ENCODE measurements at places on chromosomes 1 and 21.

DNA sequence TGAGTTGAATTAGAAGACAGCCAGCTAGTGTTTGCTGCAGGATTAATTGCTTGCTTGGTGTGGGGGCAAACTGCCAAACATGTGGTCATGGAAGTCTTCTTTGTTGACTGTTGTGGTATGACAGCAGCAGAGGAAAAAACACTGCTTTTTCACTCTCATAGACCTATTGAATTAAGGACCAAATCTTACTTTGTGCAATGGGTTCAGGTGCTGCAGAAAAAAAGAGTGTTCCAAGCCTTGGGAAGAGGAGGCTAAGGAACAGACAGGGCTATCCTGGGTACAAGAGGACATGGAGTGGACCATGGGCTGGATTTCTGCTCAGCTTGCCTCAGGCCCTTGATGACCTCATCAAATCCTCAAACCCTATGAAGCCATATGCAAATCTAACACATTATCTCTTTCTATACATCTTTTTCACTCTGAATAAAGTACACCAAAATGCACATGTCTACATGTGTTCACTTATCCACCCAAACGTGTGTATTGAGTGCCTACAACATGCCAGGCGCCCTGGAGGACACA, 61.5 kb downstream of the SIPA1L2 start:
- DNase-seq: no peak

DNA sequence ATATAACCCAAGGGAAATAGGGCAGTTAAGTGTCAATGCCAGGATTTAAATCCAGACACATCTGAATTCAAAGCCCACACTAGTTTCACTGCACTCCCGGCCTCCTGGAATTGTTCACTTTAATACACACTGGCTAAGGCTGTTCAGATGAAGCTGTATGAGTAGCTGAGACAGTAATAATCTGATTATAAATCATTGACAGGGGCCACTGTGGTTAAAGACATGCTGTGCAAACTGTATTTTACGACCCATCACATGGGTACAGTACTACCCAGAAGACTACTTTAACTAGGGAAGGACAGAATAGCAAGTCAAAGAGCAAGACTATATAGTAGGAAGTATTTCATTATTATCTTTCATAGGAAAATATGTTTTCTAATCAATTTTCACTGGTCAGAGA, 16.1 kb upstream of the NTNG1 start:
- DNase-seq: no peak

- DNase-seq: peak; percentile 40
Observed at GRCh38 chr1:55812281-55812680, 597.1 kb upstream of the USP24 start.

- no peak for DNase-seq
Observed at GRCh38 chr1:170932236-170932635, 3.1 kb upstream of the MROH9 start.

- no peak for DNase-seq
Observed at GRCh38 chr1:101285922-101286570, 49.2 kb downstream of the S1PR1 start.

DNA sequence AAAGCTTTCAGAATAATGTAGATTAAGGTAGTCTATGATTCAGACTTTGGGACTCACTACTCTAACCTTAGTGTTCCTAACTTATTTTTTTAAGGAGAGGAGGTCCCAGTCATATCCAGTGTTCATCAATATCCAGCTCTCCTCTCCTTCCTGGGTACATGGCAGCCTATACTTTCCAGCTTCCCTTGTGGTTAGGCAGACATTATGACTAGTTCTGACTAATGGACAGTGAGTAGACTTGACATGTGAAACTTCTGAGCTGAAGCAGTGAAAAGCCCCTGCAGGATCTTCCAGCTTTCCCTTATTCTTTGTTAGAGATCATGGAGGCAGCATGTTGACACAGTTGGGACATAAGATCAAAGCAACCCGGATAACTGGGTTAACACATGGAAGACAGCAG, 144.2 kb downstream of the PTPRU start:
- peak; percentile 23 for DNase-seq

- peak; percentile 50 for DNase-seq
Observed at GRCh38 chr1:53393325-53393792, 65.5 kb upstream of the LRP8 start.

DNA sequence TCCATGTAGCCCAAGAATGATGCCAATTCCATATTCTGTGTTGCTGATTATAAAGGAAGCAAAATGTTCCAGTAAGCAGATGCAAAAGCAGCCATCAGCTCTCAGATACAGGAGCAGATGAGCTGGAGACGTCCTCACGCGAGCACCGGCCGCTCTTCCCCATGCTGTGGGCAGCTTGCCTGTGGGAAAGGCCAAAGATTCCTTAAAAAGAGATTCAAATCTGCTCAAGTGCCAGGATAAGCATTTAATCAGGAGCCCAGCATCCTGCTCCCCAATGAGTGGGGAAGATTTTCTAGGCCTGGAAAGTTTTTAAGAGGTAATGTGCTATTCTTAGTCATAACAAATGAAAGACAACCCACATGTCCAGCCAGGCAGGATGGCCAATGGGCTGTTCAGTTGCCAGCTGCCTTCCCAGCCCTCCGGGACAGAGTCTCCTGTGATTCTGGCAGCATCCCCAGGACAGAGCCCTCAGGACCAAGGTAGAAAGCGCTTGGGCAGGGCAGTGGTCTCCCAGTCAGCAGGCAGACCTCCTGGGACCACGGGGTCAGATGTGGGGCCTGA, 108.2 kb upstream of the TMPRSS2 start:
- peak; percentile 64 for DNase-seq

DNA sequence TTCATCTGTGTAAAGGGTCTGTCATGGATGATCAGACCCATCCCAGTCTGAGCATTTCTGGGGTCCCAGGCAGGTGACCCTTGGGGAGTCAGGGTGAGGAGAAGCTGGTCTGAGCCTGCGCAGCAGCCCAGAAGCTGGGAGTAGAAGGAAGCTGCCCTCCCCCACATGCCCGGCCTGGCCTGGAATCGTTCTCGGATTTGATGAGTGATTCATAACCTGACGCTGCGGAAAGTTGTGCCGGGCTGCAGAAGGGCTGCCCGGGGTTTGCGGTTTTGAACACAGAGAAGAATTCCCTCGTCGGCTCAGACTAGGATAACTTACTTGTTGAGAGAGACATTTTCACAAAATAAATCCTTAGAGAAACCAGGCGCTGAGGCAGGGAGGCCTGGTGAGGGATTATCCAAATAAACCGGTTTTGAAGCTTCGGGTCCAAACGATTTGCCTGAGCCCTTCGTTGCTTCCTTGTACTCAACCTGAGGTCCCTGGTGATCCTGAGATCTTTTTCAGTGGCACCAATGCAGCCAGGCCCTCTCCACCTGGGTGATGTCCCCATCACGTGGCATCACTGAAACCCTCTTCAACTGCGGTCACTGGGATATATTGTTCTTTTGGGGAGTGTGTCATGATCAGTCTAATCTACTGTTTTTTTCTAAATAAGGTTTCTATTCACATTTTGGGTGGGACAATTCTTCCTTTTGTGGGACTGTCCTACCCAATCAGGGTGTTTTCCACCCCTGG, 29.2 kb downstream of the EPHB2 start:
- peak; percentile 90 for DNase-seq

GRCh38 chr1:212542761-212543187, 65.8 kb upstream of the ATF3 start:
- no peak for DNase-seq

GRCh38 chr1:240827786-240828185, 215.8 kb upstream of the GREM2 start:
- no peak for DNase-seq

- no peak for DNase-seq
Observed at GRCh38 chr21:35348686-35349085, 299.6 kb upstream of the RUNX1 start.

DNA sequence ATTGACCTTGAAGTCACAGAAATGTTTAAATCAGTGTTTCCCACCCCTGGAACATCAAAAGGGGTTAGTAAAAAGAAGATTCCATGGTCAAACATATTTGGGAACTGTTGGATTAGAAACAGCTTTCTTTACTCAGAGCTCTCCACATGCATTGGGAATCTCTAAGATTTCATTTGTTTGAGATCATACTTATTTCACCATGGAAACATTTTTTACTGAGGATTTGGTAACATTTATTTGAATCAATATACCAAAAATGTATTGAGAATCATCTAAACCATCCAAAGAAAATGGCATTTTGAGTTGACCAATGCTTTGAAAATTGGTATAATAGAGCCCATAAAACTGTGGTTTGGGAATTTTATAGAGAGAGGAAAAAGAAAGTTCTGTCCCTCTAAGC, 25.3 kb downstream of the NGF start:
- DNase-seq: no peak

GRCh38 chr1:53526451-53527101, 67.4 kb downstream of the DMRTB1 start:
- peak; percentile 66 for DNase-seq

- DNase-seq: no peak
Observed at GRCh38 chr1:221981461-221981860, 239.6 kb upstream of the DUSP10 start.

DNA sequence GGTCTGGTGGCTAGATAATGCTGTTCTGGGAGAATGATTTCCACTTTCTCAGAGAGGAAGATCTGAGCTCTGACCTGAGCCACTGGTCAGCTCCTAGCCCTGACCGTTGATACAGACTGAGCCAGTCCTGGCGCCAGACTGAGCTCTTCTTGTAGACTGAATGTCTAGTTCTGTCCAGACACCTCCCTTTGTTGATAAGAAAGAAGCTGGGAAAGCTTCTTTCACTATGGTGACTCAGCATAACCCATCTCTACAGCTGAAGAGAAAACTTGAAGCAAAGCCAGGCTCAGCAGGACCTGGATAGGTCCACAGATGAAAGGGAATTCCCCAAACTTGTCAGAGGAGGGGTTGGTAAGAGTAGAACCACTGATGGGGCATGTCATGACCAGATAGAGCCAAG, 9.9 kb upstream of the TRABD2B start:
- DNase-seq: peak; percentile 66
